Stimulated activated naive CD8-positive, alpha-beta T cell treated with anti-CD3 and anti-CD28 coated beads, Interleukin-15, amount 100 ng/mL, for 72 hours (primary cell): ENCODE measurements at places on chromosomes 3 and 15.

DNA sequence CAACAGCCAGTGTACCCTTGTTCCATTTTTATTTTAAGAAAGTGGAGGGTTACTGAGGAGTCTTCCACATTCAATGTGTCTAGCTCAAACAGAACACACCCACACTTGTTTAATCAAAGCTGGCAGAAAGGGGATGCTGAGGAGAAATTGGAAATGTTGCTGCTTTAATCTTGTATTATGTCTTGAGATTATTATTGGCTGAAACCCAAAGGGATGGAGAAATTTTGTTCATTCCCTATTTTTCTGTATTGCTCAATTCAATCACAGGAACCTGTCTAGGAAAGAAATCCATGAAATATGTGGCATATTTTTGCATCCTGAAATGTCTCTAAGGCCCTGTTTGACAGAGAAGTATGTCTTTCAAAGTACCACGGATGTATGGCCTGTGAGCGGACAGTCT lies 238.0 kb downstream of the MYRIP start:
- no peak for DNase-seq

DNA sequence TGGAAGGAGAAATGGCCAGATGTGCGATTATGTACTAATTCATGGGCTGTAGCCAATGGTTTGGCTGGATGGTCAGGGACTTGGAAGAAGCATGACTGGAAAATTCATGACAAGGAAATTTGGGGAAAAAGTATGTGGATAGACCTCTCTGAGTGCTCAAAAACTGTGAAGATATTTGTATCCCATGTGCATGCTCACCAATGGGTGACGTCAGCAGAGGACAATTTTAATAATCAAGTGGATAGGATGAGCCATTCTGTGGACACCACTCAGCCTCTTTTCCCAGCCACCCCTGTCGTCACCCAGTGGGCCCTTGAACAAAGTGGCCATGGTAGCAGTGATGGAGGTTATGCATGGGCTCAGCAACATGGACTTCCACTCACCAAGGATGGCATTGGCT lies 490.9 kb upstream of the CBLB start:
- no peak for DNase-seq

DNA sequence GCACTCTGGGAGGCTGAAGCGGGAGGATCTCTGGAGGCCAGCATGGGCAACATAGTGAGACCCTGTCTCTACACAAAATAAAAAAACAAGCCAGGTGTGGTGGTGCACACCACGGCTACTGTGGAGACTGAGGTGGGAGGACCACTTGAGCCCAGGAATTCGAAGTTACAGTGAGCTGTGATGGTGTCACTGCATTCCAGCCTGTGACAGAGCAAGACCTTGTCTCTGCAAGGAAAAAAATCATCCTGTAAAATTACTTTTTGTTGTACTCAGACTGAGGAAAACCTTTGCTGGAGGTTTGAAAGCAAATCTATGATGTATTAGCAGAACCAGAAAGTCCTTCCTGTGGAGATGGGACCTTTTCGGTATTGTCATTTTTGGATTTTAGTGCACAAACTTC lies 63.3 kb downstream of the ATP1B3 start:
- no peak for DNase-seq

- DNase-seq = no peak
These were observed 7.2 kb downstream of the MESP2 start for GRCh38 chr15:89783111-89783860.

DNA sequence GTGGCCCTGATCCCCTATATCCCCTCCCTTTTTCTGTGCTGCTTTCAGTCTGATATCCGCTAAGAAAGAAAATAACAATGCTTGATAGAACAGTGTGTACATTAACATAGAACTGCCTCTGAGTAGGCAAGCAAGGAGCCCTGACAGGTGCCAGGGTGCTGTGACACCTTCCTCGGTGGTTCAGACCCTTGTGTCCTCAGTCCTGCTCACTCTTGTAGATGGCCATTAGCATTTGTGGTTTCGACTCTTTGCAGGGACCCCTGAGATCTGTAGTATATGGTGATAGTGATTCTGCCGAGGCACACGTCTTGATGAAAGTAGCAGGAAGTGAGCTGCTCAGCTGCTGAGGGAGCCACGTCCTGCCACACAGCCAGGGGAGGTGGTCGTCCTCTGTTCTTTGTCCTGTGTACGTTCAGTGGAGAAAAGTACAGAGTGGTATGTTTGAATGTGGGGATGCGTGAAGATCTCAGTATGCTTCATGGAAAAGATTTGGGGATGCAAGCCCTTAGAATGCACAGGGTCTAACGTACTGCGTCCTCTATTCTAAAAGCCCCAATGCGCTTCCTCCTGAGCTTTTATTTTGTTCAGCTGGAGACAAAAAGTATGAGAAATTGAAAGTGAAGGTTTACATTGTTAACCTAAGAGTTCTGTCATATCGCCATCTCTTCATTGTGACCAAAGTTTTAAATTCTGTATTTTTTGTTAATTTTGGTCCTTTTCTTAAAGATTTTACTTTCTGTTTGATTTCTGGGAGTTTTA lies 35.4 kb downstream of the PXYLP1 start:
- DNase-seq = peak; percentile 47

GRCh38 chr3:30640851-30641250 lies 34.5 kb downstream of the TGFBR2 start:
- no peak for DNase-seq

- DNase-seq = peak; percentile 20
These were observed 40.3 kb downstream of the CHST14 start for GRCh38 chr15:40511093-40511471.

GRCh38 chr3:23756206-23756840 lies 49.4 kb upstream of the UBE2E1 start:
- DNase-seq = no peak

GRCh38 chr3:102169915-102170479 lies 264.8 kb upstream of the ZPLD1 start:
- DNase-seq = no peak

GRCh38 chr3:108297647-108298046 lies 1.3 kb downstream of the HHLA2 start:
- DNase-seq = no peak

GRCh38 chr3:32684029-32684799 lies 774 bp upstream of the CNOT10 start:
- DNase-seq = no peak

DNA sequence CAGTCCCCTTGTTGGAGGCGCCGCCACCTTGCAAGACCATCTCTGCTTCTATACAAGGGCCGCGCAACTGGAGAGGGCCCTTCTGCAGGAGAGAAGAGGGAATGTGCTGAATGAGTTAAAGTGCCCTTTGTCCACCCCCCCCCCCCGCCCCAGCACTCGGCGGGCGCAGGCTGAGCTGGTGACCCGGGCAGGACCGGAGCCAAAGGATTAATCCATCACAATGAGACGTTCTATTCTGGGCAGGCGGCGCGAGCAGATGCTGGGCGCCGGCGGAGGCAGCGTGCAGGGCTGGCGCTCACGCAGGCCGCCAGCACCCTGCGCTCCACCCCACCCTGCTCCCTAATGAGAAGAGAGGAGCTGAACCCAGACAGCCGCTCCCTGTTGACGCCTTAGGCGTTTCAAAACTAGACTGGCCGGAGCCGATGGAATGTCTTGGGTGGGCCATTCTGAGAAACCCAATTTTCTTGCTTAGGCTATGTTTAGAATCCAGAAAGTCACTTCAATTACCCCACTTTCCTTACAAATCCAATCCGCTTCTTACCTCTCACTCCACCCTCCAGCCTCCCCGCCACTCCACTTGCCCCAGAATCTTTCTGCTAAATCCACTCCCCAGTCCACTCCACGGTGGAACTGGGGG lies 32.9 kb downstream of the GJD2 start:
- no peak for DNase-seq

GRCh38 chr15:58805095-58805494 lies 34.0 kb downstream of the MINDY2 start:
- no peak for DNase-seq

- DNase-seq = no peak
These were observed 24.1 kb downstream of the ZBTB38 start for GRCh38 chr3:141392416-141392815.

DNA sequence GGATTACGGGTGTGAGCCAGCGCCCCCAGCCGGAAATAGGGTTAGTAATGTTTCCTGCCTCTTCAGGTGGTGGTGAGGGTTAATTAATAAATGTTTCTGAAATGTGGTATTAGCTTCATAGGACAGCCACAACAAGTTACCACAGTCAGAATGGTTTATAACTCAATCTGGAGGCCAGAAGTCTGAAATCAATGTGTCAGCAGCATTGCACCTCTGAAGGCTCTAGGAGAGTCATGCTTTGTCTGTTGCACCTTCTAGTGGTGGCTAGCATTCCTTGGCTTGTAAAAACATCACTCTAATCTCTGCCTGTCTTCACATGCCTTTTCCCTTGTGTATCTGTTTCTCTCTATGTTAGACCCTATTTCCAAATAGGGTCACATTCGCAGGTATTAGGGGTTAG lies 7.8 kb upstream of the RPSA start:
- no peak for DNase-seq

- no peak for DNase-seq
These were observed 14.4 kb downstream of the SLC12A6 start for GRCh38 chr15:34323217-34323616.

DNA sequence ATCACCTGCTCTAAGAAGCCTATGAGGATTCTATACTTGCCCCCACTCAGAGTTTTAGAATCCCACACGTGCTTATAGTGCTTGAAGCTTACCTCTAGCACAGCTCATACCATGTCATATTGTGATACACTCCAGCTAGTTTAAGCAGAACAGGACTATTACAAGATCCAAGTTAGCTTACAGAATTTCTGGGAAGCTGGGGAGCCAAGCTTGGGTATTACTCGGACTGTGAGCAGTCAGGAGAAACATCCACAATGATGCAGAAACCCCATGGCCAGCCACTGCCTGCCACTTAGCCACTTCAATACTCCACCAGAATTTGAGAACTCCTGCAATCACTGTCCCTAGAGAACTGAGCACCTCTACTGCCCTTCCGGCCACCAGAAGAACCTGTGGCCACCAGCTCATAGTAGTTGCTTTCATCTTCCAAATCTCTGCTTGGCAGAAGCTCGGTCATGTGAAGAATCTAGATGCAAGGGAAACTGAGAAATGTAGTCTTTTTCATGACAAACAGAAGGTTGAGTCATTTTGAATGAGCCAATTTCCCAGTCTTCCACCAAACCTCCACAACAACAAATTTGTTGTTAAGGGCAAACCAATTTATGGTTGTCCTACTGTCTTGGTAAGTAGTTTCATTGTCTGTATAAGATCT lies 27.7 kb upstream of the SSR3 start:
- DNase-seq = no peak

GRCh38 chr3:37171144-37171543 lies 3.2 kb downstream of the LRRFIP2 start:
- DNase-seq = no peak

GRCh38 chr15:50904211-50904610 lies 4.3 kb upstream of the AP4E1 start:
- DNase-seq = no peak

- no peak for DNase-seq
These were observed 311.6 kb downstream of the CNTN6 start for GRCh38 chr3:1404270-1404962.

DNA sequence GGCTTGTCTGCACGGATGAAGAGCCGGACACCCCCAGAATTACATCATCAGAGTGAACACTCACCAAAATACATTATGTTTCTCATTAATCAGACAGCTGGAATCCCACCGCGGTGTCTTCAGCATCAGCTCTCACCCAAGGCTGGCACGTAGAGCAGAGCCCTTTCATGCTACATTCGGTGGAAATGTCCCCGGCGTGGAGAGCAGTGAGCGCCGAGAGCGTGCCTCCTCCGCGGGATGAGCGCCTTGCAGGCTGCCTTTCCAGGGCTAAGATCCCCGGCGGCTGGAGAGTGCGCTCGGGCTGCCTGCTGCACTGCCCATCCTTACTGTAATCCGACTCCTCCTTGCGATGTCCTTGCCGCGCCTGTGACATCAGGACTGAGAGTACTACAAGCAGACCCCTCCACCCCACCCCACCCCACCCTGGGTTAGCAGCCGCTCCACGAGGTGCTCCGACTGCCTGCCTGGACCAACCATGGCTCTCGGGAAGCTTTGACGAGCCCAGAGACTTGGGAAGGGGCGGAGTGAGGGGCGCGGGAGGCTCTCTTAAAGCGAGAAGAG lies at the start of gene ZNF385D:
ZNF385D (minus strand) TSS at position 380 of the 561 bp plus-strand sequence; CDS start at position 86, 294 bp downstream.
- no peak for DNase-seq

DNA sequence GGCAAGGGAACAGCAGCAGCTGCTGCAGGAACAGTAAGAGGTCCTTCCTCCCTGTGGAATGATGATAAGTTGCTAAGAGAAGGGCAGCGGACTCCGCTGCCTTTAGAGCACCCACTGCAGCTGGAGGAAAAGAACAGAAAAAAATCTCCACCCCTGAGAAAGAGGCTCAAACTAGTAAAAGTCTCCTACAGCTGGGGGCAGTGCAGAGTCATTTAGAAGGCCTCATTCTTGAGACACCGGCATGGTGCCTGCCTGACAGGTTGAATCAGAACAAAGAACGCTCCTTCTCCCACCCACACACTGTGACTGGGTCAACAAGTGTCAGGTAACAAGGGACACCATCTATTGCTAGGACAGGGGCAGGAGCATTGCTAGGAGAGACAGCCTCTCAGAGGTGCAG lies 188.4 kb downstream of the ABHD5 start:
- DNase-seq = no peak

DNA sequence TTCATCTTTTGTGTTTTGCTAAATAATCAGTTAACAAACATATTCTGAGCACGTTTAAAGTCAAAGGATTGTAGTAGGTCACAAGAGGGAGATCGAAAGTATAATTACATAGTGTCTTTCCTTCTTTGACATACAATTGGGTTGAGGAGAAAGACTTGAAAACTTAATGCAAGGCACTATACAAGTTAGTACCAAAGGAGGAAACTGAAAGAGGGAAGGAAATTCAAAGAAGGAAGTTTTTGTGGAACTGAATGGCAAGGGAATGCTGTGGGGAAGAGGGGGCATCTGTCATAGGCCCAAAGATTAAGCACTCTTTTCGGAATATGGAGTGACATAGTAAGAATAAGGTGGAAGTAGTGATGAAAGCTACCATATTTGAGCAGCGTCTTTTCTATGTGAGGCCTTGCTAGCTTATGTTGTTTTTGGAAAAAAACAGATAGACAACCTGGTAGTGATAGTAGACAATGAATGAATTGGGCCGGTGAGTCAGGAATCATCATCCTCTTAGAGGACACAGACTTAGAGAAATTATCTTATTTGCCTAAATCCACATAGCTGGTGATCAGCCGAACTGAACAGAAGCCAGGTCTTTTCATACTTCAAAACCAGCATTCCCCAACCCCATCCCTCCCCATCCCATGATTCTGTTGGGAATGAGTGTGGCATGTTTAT lies 10.2 kb downstream of the MBNL1 start:
- no peak for DNase-seq
